ENCODE measurements at places on chromosomes 6 and 20.

- no peak for DNase-seq
These were observed 141.9 kb downstream of the GMPR start for GRCh38 chr6:16380220-16380809.

GRCh38 chr6:78565997-78566396, 301.4 kb upstream of the IRAK1BP1 start:
- no peak for DNase-seq

DNA sequence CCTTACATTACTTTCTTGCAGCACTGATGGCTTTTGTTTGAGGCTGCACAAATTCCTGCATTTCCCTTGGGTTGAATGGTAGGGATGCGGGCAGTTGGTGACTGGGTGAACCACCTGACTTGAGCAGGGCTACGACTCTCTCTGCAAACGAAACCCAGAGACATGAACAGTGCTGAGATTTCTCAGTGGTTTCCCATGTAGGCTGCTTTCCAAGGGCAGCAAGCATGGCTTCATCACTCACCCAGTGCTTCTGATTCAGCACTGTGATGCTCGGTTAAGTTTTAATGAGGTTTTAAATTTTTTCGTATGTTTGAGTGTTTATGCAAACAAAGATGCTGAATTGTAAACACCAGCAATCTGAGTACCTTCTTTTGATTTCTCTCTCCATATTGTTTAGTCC, 127.2 kb downstream of the MTHFD1L start:
- DNase-seq: no peak

DNA sequence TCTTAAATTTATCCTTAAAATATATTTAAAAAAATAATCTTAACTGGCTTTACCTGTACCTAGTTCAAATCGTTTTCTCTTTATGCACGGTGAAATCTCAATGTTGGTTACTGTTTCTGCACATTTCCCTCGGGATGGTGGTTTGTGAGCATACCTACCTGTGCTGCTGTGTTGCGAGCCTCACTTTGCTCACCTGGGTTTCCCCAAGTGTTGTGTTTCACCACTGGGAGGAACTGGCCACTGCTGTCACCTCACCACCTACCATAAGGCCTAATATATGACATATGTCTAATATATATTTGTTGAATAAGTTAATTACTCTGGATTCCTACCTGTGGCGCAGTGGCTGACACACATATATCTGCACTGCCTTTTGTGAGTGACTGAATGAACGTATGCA, 493.5 kb upstream of the FLRT3 start:
- DNase-seq: no peak

- DNase-seq: no peak
These were observed 89.9 kb downstream of the CDC5L start for GRCh38 chr6:44477293-44477894.
